ENCODE measurements at places on chromosomes 4 and X. TPM values are rescaled to one million over a fixed set of nuclear protein-coding genes. Genes with fewer than 3 reads are reported as not detected.
A peak's percentile ranks its signal among the peaks of the same experiment; 100 is the strongest.

GRCh38 chrX:54710920-54711319 is 87.1 kb downstream of the ITIH6 start:
- DNase-seq = no peak

DNA sequence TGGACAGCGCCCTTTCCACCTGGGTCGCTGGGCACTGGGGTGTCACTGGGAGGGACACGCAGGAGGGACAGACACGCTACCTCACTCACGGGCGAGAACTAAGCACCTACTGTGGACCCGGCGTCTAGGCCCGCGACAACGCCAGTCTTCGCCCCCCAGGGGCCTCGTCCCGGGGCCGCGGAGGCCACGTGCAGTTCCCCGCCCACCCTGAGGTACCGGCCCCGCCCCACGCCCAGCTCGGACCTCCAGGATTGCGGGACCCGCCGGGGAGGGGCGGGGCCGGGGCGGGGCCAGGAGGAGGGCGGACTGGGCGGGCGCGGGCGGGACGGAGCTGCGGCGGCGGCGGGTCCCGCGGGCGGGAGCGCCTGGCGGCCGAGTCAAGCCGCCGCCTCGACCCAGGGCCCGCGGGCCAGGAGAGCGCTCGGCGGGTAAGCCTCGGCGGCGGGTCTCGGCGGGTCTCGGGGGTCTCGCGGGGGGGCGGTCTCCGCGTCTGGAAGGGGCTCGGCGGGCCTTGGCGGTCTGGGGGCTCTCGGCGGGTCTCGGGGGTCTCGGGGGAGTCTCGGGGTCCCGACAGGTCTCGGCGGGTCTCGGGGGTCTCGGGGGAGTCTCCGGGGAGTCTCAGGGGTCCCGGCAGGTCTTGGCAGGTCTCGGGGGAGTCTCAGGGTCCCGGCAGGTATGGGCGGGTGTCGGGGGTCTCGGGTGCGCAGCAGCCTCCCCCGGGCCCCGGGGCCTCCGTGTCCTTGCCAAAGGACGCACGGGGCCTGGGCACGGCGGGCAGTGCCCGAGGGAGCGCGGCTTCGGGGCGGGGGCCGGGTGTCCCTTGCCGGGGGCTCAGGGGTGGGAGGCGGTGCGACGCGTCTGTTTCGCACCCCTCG is at the start of gene SH3BP2:
TSS of gene SH3BP2 (plus strand) at position 375 of the 875 bp plus-strand sequence. CDS start 27,533 bp downstream, outside the sequence.
- peak; percentile 66 for DNase-seq

DNA sequence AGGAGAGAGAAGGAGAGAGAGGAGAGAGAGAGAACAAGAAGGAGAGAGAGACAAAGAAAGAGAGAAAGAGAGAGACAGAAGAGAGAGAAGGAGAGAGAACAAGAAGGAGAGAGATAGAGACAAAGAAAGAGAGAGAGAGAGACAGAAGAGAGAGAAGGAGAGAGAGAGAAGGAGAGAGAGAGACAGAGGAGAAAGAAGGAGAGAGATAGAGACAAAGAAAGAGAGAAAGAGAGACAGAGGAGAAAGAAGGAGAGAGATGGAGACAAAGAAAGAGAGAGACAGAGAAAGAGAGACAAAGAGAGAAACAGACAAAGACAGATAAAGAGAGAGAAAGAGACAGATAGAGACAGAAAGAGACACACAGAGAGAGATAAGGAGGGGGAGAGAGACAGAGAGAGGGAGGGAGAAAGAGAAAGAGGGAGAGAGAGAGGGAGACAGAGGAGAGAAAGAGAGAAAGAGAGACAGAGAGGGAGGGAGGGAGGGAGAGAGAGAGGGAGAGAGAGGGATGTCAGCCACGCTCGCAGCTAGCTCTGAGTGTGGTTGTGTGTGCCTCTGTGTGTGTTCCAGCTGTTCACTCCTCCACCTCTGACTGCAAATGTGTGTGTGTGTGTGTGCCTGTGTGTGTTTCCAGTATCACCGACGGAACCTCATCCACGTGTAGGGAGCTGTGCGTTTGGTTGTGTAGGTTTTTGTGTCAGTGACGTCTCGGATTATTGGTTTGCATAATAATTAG is 105.8 kb downstream of the CRLF2 start:
- no peak for DNase-seq

GRCh38 chr4:5280828-5281227 is 229.5 kb downstream of the STK32B start:
- DNase-seq = no peak

The SUPT20HL1 gene
- not detected for polyA plus RNA-seq

The CENPVL1 gene
- not detected for polyA plus RNA-seq

The SMIM10 gene
- polyA plus RNA-seq = 1.5 TPM

Data from naive B cell (primary cell).